Fibroblast of lung (primary cell): ENCODE measurements at places on chromosomes 11 and 22. TPM values are rescaled to one million over a fixed set of nuclear protein-coding genes. Genes with fewer than 3 reads are reported as not detected.

UBE2L3 gene
- 19.8 and 23.8 TPM in 2 replicates for total RNA-seq

RFPL3 gene
- total RNA-seq, result not detected in 2 replicates

MAPK8IP2 gene
- 0.17 and 0.26 TPM in 2 replicates for total RNA-seq

GRAMD1B gene
- 0.26 and 0.83 TPM in 2 replicates for total RNA-seq

TMPRSS13 gene
- total RNA-seq, result not detected in 2 replicates

PTPMT1 gene
- 58.6 and 84.9 TPM in 2 replicates for total RNA-seq

C11orf91 gene
- not detected in 2 replicates for total RNA-seq
